ENCODE measurements at places on chromosomes 16 and 17. TPM values are rescaled to one million over a fixed set of nuclear protein-coding genes. Genes with fewer than 3 reads are reported as not detected.
A peak's percentile ranks its signal among the peaks of the same experiment; 100 is the strongest.

DNA sequence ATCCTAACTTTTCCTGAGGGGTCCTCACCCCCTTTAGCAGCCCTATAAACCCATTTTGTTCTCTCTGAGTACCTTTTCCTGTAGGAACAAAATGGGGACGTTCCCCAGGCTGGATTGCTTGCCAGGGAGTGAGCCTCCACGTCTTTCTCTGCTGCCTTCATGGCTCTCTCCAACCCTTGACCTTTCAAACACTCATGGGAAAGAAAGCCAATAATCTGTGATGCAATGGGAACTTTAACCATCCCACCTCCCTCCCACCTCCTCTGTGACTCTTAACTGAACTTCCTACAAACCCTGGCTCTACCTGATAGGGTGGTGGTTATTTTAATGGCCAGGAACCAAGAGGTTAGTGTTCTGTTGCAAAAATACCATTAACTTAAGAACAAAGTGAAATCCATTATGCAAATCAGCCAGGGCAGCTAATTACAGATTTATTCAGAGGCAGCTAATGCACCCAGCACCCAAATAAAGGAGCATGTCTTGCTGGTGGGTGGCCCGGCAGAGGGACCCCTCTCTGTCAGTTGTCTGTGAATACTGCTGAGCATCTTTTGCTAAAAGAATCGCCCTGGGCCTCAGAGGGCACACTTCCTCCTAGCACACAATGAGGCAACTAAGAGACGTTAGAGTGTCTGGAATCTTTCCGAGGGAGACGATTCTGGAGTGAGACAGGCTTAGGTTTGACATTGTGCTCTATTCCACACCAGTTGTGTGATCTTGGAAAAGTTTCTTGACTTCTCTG, 3.0 kb downstream of the PIPOX start:
- no peak for DNase-seq

DNA sequence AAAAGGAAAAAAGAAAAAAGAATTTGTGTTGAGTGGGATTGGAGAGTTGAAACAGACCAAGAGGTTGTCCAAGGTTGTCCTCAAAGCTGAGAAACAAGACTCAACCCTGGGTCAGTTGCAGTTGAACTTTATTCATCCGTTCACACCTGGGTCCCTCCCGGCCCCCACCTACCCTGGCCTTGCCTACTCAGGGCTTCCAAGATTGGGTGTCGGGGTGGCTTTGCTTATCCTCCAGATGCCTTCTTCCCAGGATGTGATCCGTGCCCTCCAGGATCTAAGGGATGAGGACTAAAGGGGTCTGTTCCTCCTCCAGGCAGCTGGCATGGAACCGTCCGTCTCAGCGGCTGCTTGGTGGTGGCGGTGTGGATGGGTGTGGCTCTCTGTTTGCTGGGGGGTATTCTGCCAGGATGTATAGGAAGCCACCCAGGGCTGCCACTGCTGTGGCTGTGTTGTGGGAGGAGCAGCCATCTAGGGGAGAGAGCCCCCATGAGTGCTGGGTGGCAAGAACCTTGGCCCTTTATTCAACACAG, 10.3 kb upstream of the NAGPA start:
- DNase-seq, result no peak

DNA sequence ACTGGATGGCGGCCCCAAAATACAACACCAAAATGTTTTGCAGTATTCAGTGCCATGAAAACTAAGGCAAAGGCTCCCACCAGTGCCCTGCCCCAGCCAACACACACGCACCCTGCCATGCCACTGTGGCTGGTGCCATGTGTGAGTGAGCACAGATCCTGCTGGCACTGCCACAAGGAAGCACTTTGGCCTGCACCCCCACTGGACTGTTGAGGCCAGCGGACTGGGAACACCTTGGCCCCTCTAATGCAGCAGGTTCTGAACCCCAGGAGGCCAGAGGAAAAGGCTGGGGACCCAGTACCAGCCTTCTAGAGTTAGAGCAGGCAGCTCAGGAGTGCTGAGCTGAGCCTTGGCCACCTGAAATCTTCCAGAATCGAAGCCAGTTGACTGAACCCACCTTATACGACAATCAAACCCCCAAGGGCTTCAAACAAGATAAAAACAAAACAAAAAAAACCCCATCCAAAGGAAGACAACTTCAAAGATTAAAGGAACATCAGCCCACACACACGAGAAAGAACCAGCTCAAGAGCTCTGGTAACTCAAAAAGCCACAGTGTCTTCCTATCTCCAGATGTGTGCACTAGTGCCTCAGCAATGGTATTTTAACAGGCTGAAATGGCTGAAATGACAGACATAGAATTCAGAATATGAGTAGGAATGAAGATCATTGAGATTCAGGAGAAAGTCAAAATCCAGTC, 21.5 kb downstream of the NLRP1 start:
- DNase-seq, result no peak

- no peak for DNase-seq
Measured at GRCh38 chr16:4465977-4466779, 8.2 kb downstream of the NMRAL1 start.

- DNase-seq, result no peak
Measured at GRCh38 chr17:44904001-44904984, 5.0 kb upstream of the EFTUD2 start.

DNA sequence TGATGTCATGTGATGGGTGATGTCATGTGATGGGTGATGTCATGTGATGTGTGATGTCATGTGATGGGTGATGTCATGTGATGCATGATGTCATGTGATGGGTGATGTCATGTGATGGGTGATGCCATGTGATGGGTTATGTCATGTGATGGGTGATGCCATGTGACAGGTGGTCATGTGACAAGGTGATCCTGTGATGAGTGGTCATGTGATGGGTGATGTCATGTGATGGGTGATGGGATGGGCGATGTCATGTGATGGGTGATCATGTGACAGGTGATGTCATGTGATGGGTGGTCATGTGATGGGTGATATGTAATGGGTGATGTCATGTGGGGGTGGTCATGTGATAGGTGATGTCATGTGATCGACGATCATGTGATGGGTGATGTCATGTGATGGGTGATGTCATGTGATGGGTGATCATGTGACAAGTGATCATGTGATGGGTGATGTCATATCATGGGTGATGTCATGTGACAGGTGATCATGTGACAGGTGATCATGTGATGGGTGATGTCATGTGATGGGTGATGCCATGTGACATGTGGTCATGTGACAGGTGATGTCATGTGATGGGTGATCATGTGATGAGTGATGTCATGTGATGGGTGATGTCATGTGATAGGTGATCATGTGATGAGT, 17.2 kb downstream of the CD300LB start:
- no peak for DNase-seq

- DNase-seq, result no peak
Measured at GRCh38 chr17:60577147-60577915, 22.7 kb upstream of the PPM1D start.

GRCh38 chr16:27759301-27759871, 209.4 kb downstream of the KATNIP start:
- no peak for DNase-seq

GRCh38 chr17:18379246-18380146, 1.9 kb downstream of the EVPLL start:
- peak; percentile 42 for DNase-seq

The ZMYND15 gene
- 3.3 TPM for total RNA-seq

The MMP25 gene
- 9.1 TPM for total RNA-seq

The CA5A gene
- not detected for total RNA-seq

The CNTNAP4 gene
- 0.76 TPM for total RNA-seq
